ENCODE measurements at places on chromosomes 4 and X. TPM values are rescaled to one million over a fixed set of nuclear protein-coding genes. Genes with fewer than 3 reads are reported as not detected.

DNA sequence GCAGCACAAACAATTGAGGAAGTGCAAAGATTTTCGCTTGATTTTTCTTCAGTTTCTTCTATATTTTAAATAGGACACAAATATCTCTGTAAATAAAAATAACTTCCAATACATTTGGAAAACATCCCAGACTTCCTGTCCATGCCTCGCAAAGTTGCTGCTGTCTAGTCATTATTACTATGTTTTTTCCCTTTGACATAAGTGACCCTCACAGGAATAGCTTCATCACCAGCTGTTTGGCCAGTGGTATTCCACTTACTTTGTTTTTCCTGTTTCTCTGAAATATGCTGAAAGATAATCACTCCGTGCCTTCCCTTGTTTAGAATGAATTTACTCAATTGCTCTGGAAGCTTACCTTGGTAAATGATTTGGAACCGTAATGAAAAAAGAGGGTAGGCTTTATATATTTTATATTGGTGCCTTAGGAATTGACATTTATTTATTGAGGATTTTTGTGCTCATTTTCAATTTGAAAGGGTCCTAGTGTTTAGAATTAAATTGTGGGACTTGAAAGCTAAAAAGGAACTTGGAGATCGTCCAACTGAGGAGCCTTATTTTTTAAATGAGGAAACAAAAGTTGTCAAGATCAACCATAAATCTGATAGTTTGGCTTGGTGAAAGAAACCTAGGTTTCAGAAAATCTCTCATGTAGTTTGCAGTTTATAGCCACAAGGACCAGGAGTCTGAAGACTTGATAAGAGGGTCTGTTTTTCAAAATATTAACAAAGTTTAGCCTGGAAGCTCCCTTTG is 65.6 kb downstream of the CDKL5 start:
- no peak for DNase-seq

- no peak for DNase-seq
Observed at GRCh38 chr4:6195602-6196319, 4.6 kb downstream of the JAKMIP1 start.

The GPRASP3 gene
- 2.3 TPM for total RNA-seq

The TRPC5OS gene
- not detected for total RNA-seq

Data from HFFc6 (cell line).